ENCODE measurements at places on chromosomes 13 and 19. TPM values are rescaled to one million over a fixed set of nuclear protein-coding genes. Genes with fewer than 3 reads are reported as not detected.

The HIPK4 gene
- total RNA-seq, result not detected

The PGLYRP2 gene
- not detected for total RNA-seq

The ZNF471 gene
- not detected for total RNA-seq

The ZNF224 gene
- 8.3 TPM for total RNA-seq

- DNase-seq, result peak; percentile 87
Measured at GRCh38 chr13:76711550-76712182, 174.5 kb downstream of the KCTD12 start.

The OR7A5 gene
- total RNA-seq, result not detected

The ZFP36 gene
- 2.8 TPM for total RNA-seq

The KIR2DL1 gene
- not detected for total RNA-seq

The NTF4 gene
- not detected for total RNA-seq

DNA sequence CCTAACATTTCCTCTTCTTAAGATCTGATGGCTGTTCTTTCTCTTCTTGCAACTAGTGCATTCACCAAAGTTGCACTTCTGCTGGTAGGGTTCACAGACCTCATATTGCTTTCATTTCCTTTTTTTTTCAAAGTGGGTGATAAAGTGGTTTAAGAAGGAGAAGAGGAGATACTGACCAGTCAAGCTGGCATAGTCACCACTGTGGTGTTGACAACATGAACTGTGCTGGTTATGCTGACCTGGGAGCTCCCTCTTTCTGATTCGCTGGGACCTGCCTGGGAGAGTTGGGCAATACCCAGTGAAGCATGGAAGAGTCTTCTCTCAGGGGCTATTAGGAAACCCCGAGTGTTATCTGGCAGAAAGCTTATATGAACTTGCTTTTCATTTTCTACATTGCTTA, 222.9 kb downstream of the SLITRK5 start:
- DNase-seq, result no peak

GRCh38 chr13:72952529-72953141, 106.2 kb upstream of the KLF5 start:
- peak; percentile 2 for DNase-seq

The SLC10A2 gene
- total RNA-seq, result not detected

DNA sequence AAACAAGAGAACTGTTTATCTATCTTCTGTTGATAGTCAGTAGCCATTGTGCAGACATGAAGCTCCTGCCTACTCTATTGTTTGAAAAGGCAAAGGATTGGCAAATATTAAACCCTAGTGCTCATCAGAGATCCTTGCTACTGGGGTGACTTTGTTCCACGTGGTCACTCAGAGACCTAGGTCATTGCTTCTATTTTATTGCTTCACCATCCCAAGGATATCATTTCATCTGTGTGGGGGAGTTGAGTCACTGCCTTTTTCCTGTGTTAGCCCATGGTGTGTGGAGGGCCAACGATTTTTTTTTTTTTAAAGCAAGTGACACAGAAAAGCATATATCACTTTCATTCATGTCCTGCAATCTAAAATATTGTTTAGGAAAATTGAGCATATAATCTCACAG, 254.1 kb upstream of the RXFP2 start:
- peak; percentile 65 for DNase-seq

The AZU1 gene
- total RNA-seq, result not detected

DNA sequence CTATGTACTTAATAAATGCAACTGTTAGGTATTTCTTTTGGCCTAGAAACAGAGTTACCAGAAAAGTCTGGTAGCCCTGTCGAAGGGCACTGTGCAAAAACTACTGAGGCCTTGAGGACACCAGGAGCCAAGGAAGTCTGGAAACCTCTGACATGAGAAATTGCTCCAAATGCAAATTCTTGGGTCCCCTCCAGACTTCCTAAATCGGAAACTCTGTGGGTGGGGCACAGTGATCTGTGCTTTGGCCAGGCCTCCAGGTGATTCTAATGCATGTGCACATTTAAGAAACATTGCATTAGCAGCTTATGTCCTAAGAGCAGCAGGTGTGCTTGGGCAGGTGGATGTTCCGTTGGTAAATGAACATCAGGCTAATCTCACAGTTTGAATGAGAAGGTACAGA, 50.0 kb downstream of the STARD13 start:
- DNase-seq, result peak; percentile 19

The TYROBP gene
- total RNA-seq, result not detected

DNA sequence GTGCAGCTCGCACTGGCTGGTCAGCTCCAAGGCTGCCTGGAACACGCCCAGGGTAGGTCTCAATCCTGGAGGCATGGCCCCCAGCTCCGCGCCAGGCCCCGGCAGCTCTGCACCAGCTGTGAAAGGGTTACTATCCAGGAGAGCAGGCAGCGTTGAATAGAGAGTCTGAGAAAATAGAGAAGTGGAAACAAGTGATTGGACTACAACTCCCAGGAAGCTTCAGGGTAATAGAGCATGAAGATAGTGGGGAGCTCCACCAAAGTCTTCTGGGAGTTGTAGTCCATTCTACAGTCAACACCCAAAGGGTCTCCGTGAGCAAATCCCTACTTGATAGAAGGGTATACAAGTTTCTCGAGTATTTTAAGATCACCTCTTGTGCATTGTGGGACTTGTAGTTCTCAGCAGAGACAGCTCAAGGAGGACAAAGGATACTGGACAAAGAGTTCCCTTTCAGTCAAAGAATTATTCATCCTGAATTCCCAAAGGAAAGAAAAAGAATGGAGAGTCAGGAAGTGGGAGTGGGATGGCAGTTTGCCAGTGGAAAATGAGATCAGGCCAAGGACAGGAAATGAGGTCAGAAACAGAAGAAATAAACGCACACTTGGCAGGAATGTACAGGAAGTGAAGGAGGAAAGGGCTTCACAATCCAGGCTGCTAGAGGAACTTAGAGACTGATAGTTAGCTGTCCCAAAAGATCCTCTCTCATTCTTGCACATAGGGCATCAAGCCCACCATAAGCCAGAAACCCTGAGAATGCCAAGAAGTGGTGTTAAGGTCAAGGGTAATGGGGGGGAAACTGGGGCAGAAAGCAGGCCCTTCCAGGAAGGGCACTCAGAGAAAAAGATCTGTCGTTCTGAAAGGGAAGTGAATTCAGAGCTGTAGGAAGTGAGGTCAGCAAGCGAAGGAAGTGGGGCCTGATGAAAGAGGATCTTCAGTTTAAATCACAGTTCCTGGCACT, 5.5 kb upstream of the MAMSTR start:
- DNase-seq, result peak; percentile 89

The NUMBL gene
- 16.4 TPM for total RNA-seq

- no peak for DNase-seq
Measured at GRCh38 chr13:110245416-110245899, 61.5 kb downstream of the COL4A1 start.

GRCh38 chr13:76116751-76117360, 480.7 kb downstream of the LMO7 start:
- DNase-seq, result no peak

- peak; percentile 47 for DNase-seq
Measured at GRCh38 chr13:74644229-74644628, 510.0 kb upstream of the KLF12 start.

DNA sequence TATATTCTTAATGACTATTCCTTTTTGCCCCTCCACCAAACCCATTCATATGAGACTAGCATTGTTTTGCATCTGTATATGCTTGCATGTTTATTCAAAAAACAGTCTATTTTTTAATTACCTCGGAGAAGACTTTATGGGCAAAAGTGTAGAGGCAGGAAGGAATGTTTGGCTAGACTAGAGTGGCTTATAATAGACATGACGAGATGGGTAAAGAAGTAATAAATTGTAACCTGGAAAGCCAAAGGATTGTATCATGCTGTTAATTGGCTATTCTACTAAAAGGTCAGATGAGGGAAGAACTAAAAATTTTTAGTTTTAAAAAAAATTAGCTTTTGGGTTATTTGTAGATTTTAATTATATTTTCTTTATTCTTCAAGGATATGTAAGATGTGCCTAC, 91.1 kb downstream of the FNDC3A start:
- DNase-seq, result no peak

Measured in HT1080 (cell line).